NCI-H1436 treated with DMSO at 0.1 percent for 48 hours (cell line): ENCODE measurements at places on chromosomes 6 and 20.

DNA sequence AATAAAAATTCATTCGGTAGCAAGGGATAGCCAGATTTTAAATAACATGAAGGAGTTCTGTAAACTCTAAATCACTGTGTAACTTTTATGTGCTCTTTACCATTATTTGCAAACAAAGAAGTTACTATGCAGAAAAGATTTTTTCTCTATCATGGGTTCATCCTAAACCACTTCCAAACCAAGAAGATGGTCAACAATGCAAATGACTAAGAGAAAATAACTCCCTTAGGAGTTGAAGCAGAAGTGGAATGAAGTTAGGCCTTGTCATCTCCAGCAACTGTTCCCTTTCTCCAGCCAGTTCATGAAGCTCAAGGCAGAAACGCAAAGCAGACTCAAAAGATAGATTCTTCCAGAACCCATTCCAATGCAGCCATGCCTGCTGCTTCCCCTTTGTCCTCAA, 66.0 kb downstream of the MBOAT1 start:
- DNase-seq: no peak

- DNase-seq: no peak
Measured at GRCh38 chr6:3277251-3277650, 18.5 kb downstream of the PSMG4 start.

DNA sequence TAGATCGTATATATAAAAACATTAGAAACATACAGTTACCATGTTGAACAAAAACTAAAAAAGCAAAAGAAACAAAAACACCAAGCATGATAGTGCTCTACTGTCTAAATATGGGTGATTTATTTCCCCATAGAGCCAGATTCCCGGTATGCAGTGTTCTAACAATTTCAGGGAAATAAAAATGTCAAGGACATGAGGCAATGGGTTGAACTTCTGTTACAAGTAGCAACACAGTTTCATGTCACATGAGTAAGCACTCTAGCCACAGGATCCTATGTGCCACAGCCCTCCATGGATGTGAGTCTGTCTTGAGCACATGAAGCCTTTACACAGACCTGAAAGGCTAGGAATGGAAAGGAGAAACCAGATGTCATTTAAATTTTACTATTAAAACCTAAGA, 96.0 kb downstream of the MAP3K5 start:
- no peak for DNase-seq

- peak; percentile 70 for DNase-seq
Measured at GRCh38 chr6:52718550-52718949, 44.7 kb downstream of the GSTA2 start.

DNA sequence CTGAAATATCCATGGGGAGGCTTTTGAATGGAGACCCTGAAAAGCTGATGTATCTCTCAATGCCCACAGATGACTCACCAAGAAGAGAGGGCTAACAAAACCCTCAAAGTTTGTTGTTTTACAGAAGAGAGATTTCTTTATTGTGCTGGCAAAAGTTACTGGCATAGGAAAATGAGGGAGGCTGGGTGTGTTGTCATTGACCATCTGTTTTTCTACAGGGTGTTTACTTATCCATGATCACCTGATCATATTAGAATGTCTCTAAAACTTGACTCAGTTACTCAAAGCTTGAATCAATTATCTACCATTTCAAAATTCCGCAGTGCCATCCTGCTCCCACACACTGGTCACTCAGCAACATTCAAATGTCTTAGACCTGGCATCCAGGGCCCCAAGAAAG, 9.8 kb downstream of the NCOA6 start:
- DNase-seq: no peak

GRCh38 chr6:73901986-73902385, 206.0 kb downstream of the CD109 start:
- DNase-seq: no peak

DNA sequence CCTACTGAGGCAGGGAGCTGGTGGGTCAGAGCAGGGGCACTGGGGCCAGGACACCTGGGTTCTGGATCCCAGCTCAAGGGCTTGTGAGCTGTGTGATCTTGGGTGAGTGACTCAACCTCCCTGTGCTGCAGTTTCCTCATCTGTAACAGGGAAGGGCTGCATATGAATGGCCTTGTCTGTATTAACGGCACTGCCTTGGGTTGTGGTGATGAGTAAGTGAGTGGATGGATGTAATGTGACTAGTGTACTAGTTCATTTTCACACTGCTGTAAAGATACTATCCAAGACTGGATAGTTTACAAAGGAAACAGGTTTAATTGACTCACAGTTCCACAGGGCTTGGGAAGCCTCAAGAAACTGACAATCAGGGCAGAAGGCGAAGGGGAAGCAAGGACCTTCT, 233.5 kb downstream of the TAF4 start:
- DNase-seq: no peak

GRCh38 chr20:52494244-52494643, 302.7 kb upstream of the ZFP64 start:
- DNase-seq: no peak

DNA sequence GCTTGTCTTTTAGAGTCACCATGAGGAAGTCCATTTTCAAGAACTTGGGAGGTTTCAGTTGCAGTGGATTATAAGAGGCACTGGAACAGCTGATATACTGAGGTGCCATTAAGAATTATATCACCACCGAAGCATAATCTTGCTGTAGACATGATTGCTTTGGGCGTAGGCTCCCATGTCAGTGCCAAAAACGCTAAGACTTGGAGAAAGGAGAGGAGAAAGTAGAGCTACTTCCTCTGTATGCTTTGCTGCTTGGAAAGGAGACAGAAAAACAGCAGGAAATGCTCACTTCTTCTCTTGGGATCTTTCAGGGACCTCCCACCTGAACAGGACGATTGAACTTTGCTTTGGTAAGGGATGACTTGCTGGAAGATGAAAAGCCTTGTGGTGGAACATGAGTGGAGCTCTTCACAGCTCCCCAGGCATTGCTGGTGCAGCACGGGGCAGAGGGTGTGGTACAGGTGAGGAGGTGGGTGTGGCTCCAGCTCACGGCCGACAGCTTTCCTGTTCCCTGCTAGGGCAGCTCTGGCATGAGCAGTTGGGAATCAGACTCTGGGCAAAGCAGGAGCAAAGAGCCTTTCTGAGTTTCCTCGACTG, 190.4 kb upstream of the JAG1 start:
- no peak for DNase-seq

DNA sequence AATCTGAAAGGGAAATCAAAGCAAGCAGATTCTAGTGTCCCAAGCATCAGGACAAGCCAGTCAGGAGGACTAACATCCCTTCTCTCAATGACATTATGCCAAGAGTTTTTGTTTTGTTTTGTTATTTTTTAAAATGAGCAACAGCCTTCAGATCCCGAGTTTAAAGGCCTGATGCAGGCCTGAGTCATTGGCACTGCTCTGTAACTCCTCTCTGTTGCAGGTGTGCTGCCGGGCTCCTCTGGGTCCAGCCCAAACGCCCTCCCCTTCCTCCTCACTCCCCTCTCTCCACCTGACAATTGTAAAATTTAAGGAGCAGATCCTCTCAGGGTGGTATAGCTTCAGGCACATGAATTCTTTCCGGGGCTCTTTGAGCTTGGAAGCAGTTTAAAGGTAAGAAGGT, 502.0 kb downstream of the BMP2 start:
- no peak for DNase-seq

DNA sequence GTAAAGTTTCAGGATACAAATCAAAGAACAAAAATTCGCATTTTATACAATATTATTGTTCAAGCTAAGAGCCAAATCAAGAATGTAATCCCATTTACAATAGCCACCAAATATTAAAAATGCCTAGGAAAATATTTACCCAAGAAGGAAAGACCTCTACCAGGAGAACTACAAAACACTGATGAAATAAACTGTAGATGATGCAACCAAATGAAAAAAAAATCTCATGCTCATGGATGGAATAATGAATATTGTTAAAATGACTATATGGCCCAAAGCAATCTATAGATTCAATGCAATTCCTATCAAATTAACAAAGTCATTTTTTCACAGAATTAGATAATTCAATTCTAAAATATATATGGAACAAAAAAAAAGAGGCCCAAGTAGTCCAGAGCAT, 708.8 kb upstream of the MAN1A1 start:
- no peak for DNase-seq
